Stimulated activated CD4-positive, alpha-beta T cell treated with anti-CD3 and anti-CD28 coated beads, TNF-alpha, amount 100 ng/mL, for 4 hours (primary cell): ENCODE measurements at places on chromosomes 1 and 21.

- DNase-seq: no peak
These were observed 244.8 kb upstream of the RGS18 start for GRCh38 chr1:191913260-191913977.

- no peak for DNase-seq
These were observed 101.8 kb downstream of the AKT3 start for GRCh38 chr1:243748227-243748626.

DNA sequence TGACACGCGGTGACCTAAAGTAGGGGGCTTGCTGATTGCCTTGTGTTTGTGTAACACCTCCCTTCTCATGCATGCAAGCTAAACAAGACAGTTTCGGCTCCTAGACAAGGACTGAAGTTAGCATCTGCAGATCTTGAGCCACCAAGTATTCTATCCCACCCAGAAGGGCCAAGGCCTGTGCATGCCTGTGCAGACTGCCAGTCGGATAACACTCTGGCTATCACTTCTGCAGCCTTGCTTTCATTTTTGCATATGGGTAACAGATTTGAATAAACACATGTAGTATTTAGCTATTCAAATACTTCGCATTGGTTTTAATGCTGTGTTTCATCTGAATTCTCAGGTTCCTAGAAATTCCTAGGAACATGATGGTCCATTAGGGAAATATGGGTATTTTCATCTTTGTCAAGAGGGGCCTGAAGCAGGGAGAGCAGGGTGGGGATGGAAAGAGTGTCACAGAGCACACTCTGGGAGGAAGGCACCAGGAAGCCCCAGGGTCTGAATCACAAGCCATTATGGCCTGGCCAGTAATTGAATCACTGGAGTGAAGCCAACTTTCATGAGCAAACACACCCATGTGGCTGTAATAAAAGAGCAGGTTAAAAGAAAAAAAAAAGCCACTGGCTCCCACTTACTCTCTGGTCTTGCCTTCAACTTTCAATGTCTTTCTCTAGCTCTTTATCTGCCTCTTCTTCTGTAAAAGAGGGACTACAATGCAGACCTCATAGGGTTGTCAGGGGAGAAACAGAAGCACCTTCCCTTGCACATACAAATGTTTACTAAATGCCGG, 28.3 kb downstream of the GADD45A start:
- DNase-seq: no peak

DNA sequence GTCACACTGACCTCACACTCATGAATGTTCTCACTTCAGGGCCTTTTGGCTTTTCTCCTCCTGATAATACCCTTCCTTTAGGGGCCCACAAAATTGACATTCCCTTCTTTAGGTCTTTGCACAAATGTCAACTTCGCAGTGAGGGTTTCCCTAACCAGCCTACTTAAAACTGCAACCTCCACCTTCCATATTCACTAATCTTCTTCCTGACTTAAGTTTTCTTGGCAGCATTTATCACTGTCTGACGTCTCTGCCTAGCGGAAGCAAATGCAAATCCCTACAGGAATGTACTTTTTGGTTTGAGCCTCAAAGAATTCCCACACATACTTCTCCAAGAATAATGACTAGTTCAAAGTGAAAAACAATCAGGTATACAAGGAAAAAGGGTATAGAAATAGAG, 32.8 kb downstream of the INTS7 start:
- no peak for DNase-seq

- no peak for DNase-seq
These were observed 19.5 kb downstream of the MAP7D1 start for GRCh38 chr1:36175137-36176095.

DNA sequence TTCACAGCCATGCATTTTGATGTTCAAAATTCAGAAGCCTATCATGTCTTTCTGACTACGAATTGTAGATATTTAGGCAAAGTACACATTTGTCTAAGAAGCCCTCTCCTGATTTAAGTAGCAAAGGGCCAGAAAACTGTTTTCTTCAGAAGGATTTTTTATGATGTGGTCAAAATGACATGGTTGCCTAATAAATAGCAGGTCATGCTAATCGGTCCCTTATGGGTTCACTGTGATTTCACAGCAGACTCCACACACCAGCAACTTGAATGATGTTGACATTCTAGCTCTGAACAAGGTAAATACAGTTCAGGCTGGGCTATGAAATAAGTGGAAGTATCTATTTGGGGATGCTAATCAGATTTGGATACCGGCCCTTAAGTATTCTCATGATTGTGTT, 178.7 kb upstream of the DPYD start:
- no peak for DNase-seq

DNA sequence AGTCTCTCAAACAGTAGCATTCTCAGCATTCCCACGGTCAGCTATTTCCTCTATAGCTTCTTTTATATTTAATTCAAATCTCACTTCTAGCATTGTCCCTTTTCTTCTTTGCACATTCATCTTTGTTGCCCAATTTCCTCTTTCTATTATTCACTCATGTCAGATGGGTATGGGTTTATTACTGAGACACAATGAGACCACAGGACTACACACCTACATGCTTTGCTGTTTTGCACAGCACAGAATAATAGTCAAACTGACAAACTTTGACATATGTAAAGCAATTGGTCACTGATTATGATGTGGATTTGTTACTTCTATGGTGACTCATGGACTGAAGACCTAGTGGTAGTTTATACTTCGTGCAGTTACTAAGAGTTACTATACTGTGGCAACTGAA, 5.8 kb upstream of the CD1C start:
- DNase-seq: no peak

GRCh38 chr1:31672986-31673385, 28.3 kb upstream of the PEF1 start:
- DNase-seq: no peak

DNA sequence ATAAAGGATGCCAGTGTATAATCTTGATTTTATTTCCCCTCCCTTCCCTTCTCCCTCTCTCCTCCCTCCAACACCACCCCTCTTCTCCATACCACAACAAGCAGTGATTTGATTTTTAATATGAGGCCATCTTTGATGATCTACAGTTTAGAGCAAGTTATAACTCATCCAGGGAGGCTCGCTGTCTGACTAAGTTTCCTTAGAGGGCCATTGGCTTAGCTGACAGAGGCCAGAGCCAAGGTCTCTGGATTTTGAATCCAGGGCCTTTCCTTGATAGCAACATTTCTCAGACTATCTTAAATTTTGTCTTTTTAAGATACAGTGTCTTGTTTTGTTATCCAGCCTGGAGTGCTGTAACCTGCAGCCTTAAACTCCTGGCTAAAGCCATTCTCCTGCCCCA, 431.0 kb upstream of the USP24 start:
- DNase-seq: no peak
